ENCODE measurements at places on chromosomes 3 and 15. TPM values are rescaled to one million over a fixed set of nuclear protein-coding genes. Genes with fewer than 3 reads are reported as not detected.

- no peak for DNase-seq
- no peaks in the 10 kb centered on the region for H3K36me3 ChIP-seq
- H3K27me3 ChIP-seq: no peaks in the 10 kb centered on the region
- H3K4me1 ChIP-seq: no peaks in the 10 kb centered on the region
Measured at GRCh38 chr3:54577313-54577712, 350.5 kb downstream of the LRTM1 start.

DNA sequence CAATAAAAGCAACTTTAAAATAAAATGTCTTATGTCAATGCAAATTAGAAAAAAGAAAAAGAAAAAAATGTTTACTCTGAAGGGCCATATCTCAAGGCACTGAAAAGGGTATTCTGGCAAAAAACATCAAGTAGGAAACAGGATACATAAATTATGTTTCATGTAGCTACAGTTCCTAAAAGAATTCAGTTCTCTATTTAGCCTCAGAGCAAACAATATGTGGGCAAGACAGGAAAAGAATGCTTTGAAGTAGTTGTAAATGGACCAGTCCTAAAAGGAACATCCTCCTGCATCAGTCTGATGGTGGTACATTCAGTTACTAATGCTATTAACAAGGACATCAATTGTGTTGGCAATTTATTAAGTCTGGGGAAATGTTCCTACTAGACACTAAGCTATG lies 8.1 kb downstream of the COMMD2 start:
- DNase-seq: no peak
- no peaks in the 10 kb centered on the region for H3K27me3 ChIP-seq
- H3K4me3 ChIP-seq: no peak overlapping the region
- peaks cover 6% of the 10 kb centered on the region for H3K36me3 ChIP-seq

GRCh38 chr3:110732420-110732819 lies 339.2 kb upstream of the NECTIN3 start:
- H3K27ac ChIP-seq: no peak overlapping the region
- no peak for DNase-seq
- no peaks in the 10 kb centered on the region for H3K4me1 ChIP-seq
- no peak overlapping the region for H3K4me3 ChIP-seq
- no peaks in the 10 kb centered on the region for H3K27me3 ChIP-seq

- H3K27me3 ChIP-seq: no peaks in the 10 kb centered on the region
- H3K4me1 ChIP-seq: peaks cover 2% of the 10 kb centered on the region
- no peak overlapping the region for H3K4me3 ChIP-seq
- H3K27ac ChIP-seq: no peak overlapping the region
Measured at GRCh38 chr3:123379041-123379830, 69.7 kb downstream of the ADCY5 start.

GRCh38 chr3:108067768-108068167 lies 23.1 kb downstream of the CD47 start:
- no peak overlapping the region for H3K4me3 ChIP-seq
- no peaks in the 10 kb centered on the region for H3K36me3 ChIP-seq
- no peak overlapping the region for H3K27ac ChIP-seq
- H3K4me1 ChIP-seq: no peaks in the 10 kb centered on the region
- no peaks in the 10 kb centered on the region for H3K27me3 ChIP-seq

- no peak overlapping the region for H3K27ac ChIP-seq
- H3K36me3 ChIP-seq: no peaks in the 10 kb centered on the region
- no peak overlapping the region for H3K4me3 ChIP-seq
Measured at GRCh38 chr3:131107637-131108433, 81.2 kb downstream of the NEK11 start.

GRCh38 chr15:65835447-65835846 lies 33.8 kb upstream of the RAB11A start:
- H3K27me3 ChIP-seq: no peaks in the 10 kb centered on the region
- no peak overlapping the region for H3K27ac ChIP-seq
- no peaks in the 10 kb centered on the region for H3K36me3 ChIP-seq
- peaks cover 10% of the 10 kb centered on the region for H3K4me1 ChIP-seq
- no peak for DNase-seq

- H3K4me3 ChIP-seq: no peak overlapping the region
Measured at GRCh38 chr3:88812576-88812975, 294.8 kb upstream of the EPHA3 start.

GRCh38 chr15:64502151-64502550 lies 41.8 kb downstream of the ZNF609 start:
- H3K4me1 ChIP-seq: peaks cover 3% of the 10 kb centered on the region
- no peak for DNase-seq
- no peaks in the 10 kb centered on the region for H3K27me3 ChIP-seq
- no peak overlapping the region for H3K27ac ChIP-seq
- peaks cover 14% of the 10 kb centered on the region for H3K36me3 ChIP-seq

DNA sequence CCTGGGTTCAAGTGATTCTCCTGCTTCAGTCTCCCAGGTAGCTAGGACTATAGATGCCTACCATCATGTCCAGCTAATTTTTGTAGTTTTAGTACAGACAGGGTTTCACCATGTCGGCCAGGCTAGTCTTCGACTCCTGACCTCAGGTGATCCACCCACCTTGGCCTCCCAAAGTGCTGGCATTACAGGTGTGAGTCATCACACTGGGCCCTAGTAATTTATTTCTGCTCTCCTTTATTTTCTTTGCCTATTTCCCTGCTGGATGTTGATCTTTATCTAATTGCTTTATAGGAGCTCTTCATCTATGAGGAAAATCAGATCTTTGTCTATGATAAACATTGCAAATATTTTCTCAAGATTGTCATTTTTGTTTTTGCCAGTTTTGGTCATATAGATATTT lies 31.7 kb downstream of the UQCC5 start:
- H3K27ac ChIP-seq: no peak overlapping the region
- no peaks in the 10 kb centered on the region for H3K27me3 ChIP-seq
- H3K36me3 ChIP-seq: peaks cover 24% of the 10 kb centered on the region
- H3K4me1 ChIP-seq: no peaks in the 10 kb centered on the region
- H3K4me3 ChIP-seq: no peak overlapping the region
- DNase-seq: no peak

GRCh38 chr15:35725353-35725752 lies 179.4 kb upstream of the DPH6 start:
- no peaks in the 10 kb centered on the region for H3K36me3 ChIP-seq
- H3K4me1 ChIP-seq: no peaks in the 10 kb centered on the region
- DNase-seq: no peak
- no peak overlapping the region for H3K27ac ChIP-seq

- H3K27ac ChIP-seq: no peak overlapping the region
- no peak overlapping the region for H3K4me3 ChIP-seq
- no peak for DNase-seq
- no peaks in the 10 kb centered on the region for H3K4me1 ChIP-seq
- no peaks in the 10 kb centered on the region for H3K27me3 ChIP-seq
Measured at GRCh38 chr3:151933234-151933853, 59.9 kb downstream of the SUCNR1 start.

DNA sequence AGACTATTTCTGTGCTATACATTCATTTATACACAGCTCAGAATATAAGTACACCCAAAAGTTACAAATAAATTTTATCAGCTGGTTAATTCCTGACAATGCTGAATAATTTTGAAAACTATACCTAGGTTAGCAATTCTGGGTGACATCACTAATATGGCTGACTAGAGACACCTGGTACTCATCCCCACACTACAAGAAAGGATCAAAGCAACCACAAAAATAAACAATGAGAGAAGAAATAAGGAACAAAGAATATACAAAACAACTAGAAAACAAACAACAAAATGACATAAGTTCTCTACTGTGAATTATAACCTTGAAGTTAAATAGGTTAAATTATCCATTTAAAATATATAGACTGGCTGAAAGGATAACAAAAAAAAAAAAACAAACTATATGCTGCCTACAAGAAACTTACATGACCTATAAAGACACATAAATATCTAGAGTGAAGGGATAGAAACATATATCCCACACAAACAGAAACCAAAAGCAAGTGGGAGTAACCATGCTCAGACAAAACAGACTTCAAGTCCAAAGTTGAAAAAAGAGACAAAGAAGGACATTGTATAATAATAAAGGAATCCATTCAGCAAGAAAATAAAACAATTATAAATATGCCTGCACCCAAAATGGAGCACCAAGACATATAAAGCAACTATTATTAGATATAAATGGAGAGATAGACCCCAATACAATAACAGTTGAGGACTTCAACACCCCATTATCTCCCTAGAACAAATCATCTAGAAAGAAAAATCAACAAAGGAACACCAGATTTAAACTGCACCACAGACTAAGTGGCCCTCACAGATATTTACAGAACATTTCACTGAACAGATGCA lies 57.8 kb downstream of the IMPG2 start:
- no peak overlapping the region for H3K27ac ChIP-seq
- no peak for DNase-seq
- H3K4me3 ChIP-seq: no peak overlapping the region
- H3K4me1 ChIP-seq: no peaks in the 10 kb centered on the region

DNA sequence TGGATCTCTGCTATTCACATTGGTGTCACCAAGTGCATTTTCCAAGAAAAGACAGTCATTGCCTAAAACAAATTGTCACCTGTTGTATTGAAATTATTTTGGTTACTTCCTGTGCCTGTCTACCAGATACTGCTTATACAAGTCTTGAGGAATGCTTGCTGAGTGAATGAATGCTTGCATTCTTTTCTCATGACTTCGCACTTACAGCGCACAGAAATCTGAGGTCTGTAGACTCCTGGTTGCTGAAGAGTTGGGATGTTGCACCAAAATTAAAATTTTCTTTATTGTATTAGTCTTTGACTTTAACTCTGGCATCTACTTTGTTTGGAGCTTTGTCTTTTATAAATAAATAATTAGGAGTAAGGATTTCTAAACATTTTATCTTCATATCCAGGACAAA lies 28.4 kb downstream of the SH3GL3 start:
- DNase-seq: no peak
- no peak overlapping the region for H3K4me3 ChIP-seq
- H3K4me1 ChIP-seq: peaks cover 13% of the 10 kb centered on the region
- H3K27ac ChIP-seq: no peak overlapping the region
- H3K36me3 ChIP-seq: 0 out of 3 replicates have a peak, but pooled peaks cover 1% of the 10 kb centered on the region

- no peaks in the 10 kb centered on the region for H3K36me3 ChIP-seq
- no peak overlapping the region for H3K27ac ChIP-seq
- H3K4me1 ChIP-seq: peaks cover 3% of the 10 kb centered on the region
Measured at GRCh38 chr3:37556789-37557301, 304.8 kb upstream of the CTDSPL start.

GRCh38 chr3:48562367-48563095 lies 1.1 kb downstream of the UCN2 start:
- H3K4me1 ChIP-seq: peaks cover 6% of the 10 kb centered on the region
- no peak overlapping the region for H3K27ac ChIP-seq
- H3K27me3 ChIP-seq: no peaks in the 10 kb centered on the region
- no peak for DNase-seq

CCR9 gene
- total RNA-seq: not detected

C3orf20 gene
- not detected for total RNA-seq

CFAP92 gene
- 0.92 TPM for total RNA-seq

MME gene
- 14.6 TPM for total RNA-seq

C2CD4A gene
- not detected for total RNA-seq

GABRG3 gene
- 0.24 TPM for total RNA-seq

TICRR gene
- total RNA-seq: 26.0 TPM

RPL29 gene
- total RNA-seq: 1,592 TPM

ACTC1 gene
- 52.2 TPM for total RNA-seq

RYR3 gene
- total RNA-seq: 0.85 TPM

LHFPL4 gene
- total RNA-seq: 19.2 TPM
